ENCODE measurements at places on chromosomes 1 and 21.
A peak's percentile ranks its signal among the peaks of the same experiment; 100 is the strongest.

GRCh38 chr1:57007948-57008347 lies 42.1 kb upstream of the C8B start:
- DNase-seq: no peak

GRCh38 chr1:21680918-21681317 lies 11.8 kb upstream of the RAP1GAP start:
- no peak for DNase-seq

- DNase-seq: no peak
Measured at GRCh38 chr1:200673952-200674823, 4.5 kb upstream of the DDX59 start.

- DNase-seq: no peak
Measured at GRCh38 chr1:78319603-78320002, 171.2 kb upstream of the PTGFR start.

GRCh38 chr1:52502789-52503188 lies 50.1 kb downstream of the TUT4 start:
- DNase-seq: peak; percentile 13

DNA sequence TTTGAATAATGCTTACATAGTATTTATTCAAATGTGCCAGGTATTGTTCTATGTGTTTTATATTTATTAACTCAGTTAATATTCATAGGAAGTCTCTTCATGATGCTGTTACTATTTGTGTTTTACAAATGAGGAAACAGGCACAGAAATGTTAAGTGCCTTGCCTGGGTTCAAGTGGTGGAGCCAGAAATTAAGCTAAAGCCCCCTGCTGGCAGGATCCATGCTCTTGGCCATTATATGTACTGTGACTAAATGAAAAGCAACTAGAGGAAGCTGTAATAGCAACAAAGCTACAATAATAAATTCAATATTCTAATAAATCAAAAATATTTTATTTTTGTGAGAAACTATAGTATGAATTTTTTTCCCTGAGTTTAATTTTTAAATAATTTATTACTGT lies 30.0 kb downstream of the IARS2 start:
- no peak for DNase-seq

DNA sequence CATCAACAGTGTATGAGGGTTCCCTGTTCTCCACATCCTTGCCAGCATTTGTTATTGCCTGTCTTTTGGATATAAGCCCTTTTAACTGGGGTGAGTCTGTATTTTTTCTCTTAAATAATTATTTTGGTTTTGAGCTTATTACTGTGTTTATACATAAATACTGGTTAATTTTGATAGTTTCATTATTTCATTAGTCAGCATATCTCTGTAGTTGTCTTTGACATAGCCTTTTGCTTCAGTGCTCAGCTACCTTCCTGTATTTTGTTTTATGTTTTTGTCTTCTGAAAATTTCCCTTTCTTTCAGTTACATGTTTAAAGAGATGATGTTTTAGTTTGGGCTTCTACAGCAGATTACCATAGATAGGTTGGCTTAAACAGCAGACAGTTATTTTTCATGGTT lies 138.1 kb downstream of the XPR1 start:
- DNase-seq: no peak

DNA sequence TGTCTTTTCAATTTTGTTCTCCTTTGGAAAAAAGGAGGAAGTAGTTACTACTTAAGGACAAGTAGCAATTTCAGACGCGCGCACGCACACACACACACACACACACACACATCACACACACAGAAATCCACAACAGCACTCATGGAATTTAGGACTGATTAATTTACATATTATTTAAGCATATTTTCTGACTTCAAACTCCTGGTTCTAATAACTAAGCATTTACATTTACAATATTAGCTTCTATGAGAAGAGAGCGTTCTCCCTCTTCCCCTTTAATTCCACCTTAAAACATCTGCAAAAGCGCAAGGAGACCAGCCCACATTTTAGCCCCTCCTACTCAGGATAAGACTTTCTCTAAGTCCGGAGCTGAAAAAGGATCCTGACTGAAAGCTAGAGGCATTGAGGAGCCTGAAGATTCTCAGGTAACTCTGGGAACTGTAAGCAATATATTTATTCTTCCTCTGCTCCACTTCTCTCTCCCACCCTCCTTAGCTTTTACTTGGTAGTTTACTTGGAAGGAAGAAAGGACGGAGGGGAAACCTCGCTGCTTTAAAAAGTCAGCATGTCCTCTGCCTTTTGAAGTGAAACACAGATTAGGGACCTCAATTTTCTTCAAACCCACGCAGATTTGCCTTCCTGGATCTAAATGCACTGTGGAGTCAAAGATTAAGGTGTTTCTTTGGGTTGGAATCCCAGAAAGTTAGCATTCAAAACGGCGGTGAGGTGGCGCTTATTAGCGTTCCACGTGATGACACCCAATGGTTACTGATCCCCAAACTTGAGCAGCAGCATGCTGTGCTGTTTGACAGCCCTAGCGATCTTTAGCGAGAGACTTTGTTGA lies at the start of gene PLA2G4A:
Gene PLA2G4A (plus strand): TSS at position 339 of the 844 bp plus-strand sequence. CDS start 25,406 bp downstream, outside the sequence.
- no peak for DNase-seq

DNA sequence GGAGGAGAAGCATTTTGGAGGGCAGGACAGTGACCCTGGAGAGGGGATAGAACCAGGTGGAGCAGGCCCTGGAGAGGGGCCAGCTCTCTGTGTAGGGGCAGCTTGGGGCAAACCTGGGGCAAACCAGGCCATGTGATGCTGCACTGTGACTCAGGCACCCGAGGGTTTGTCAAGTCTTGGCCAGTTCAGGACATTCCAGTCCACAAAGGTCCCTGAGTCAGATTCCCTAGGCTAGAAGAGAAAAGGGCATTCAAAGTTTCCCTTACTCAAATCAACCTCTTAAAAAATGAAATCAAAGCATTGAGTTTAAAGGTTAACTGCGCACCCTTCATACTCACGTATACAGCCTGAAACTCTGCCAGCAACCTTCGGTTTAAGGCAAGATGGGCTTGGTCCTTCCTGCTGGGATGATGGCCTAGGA lies 25.2 kb upstream of the PLA2G2C start:
- no peak for DNase-seq

DNA sequence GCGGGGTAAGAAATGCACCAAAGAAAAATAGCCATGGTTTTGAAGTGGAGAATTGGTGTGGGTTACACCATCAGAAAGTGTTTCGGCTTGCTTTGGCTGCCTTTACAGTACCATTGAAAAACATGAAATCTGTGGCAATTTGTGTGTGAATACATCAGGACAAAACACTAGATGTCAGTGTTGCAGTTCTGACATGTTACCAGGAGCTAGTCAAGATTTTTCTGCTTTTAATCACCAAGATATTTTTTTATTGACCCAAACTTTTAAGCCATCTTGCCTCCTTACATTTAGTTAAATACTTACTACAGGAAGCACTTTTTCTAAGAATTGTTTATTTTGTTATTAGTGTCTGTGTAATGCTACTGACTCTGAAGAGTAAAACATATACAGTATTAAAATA lies 14.3 kb downstream of the RRP15 start:
- peak; percentile 16 for DNase-seq

DNA sequence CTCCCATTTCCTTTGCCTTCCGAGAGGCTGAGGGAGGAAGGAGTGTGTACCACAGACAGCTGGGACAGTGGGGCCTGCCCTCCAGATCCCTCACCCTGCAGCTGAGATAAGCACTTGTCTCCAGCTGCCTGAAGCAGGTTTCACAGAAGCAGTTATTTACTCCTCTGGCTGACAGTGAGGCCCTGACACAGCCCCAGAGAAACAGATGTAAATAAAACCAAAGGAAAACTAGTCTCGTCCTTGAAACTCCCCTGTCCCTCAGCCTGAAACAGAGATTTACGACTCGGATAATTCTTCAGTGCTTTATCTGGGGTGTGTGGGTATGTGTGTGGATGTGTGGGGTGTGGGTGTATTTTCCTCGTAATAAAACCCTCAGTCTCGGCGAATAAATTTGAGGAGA lies 181.1 kb downstream of the IGSF21 start:
- no peak for DNase-seq

- DNase-seq: no peak
Measured at GRCh38 chr1:211632808-211633523, 42.5 kb downstream of the NEK2 start.

DNA sequence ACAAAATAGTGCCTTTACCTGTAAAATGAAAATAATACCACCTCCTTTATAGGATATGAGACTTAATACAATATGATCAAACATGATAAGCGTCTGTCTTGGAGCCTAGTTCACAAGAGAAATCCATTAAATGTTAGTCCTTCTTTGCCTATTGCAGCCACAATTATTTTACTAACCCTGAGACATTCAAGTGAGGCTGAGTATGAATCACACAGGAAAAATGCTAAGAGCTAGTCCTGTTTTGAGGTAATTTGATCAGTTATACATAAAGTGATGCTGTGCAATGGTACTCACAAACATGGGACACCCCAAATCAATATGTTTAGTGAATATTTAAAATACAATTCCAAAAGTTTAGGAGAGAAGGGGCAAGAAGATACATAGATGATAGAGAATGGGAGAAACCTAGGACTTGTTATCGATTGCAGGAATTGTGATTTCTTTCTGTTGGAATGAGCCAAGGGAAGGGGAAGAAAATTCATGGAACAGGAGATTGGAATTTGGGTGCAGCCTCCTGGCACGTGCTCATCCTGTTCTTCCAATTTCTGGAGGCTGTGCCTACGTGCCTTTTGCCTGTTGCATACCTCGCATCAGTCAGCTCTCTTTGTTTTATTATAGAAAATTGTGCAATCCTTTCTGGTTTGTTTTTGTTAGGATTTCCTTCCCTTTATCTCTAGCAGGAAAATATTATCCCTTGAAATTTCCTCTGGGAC lies 39.9 kb upstream of the BACH1 start:
- no peak for DNase-seq

DNA sequence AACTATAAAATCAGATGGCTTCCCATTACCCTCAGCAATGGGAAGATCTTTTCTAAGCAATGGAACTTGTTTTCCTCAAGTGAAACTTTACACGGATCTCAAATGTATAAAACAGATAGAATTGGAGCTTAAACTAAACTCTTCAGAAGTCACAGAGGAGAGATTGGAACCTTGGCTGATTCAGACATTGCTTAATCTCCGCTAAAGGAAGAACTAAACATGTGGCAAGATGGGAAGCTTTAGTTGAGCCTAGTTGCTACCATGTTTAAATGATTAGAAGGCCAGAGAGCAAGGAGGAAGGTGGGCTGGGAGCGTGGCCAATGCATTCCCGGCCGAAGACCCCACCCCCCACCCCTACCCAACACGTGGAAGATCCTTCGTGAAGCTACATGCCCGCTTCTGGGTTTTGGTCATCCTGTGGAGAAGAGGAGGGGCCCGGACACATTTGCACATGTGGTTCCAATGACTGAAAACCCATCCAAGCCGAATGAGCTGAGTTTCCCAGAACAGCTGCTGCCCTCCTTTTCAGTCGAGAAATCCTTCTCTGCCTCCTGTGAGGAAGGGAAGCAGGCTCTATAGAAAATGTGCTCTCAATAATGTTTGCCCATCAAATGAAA lies 164.3 kb downstream of the MIS18A start:
- DNase-seq: no peak

- DNase-seq: no peak
Measured at GRCh38 chr21:37259426-37259825, 7.7 kb downstream of the VPS26C start.

- no peak for DNase-seq
Measured at GRCh38 chr1:209742409-209743144, 13.3 kb upstream of the TRAF3IP3 start.

- DNase-seq: no peak
Measured at GRCh38 chr1:243842978-243843511, 7.0 kb downstream of the AKT3 start.

DNA sequence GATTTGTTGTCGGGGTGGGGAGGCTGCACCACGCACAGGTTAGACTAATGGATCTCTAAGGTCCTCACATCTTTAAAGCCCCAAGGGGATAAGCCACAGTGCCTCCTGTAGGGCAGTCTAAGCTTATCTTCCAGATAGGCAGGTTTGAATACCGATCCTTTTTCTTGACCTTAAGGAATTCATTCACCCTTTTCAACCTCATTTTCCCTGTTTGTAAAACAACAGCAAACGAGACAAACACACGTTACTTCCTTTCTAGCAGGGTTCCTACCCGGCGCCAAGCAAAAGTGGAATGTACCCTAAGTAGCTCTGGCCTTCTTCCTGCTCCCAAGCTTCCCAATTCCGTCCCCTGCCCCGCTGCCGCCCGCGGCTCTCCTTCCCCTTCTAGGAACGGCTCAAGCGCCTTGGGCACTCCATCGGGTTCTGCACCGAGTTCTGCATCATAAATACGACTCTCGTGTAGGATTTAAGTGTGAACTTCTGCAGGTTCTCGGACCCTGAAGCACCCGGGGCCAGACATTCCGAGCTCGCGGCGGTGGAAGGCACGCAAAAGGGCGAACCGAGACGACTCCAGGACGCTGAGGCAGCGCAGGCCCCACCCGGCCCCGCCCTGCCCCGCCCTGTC lies 548 bp upstream of the CDC20 start:
- peak; percentile 53 for DNase-seq

DNA sequence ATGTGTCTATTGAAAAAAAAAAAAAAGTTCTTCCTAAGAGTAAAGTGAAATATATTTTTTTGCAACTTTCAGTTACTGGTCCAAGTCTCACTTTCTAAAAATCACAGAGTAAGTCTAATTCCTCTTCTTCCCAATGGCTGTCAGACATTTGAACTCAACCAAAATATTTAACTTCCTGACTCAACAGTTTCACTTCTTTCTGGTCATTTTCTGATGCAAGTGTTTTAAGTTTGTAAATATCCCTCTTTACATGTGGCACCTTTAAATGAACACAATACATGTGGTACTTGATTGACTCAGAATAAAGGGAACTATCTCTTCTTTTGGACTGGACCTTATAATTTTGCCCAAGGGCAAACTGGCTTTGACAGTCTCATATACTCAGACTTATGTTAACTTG lies 76.7 kb downstream of the ASH1L start:
- no peak for DNase-seq

DNA sequence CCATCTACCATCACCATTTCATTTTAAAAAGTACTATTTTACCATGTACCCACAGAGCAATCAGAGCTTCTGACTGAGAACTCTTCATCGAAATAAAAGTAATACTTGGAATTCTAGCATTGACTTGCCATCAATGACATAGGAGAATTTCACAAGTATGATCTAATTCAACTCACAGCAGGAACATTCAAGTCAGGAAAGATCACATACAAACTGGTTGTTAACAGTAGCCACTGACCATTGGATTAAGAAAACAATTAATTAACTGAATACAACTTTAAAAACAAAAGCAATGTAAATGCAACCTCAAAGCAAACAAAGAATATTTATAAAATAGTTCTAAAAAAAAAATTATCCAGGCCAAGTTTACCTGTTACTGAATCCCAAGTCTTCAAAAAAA lies 18.8 kb downstream of the RNF115 start:
- DNase-seq: no peak

Data from NCI-H1105 treated with DMSO at 0.1 percent for 48 hours (cell line).